ENCODE measurements at places on chromosomes 11 and 22. TPM values are rescaled to one million over a fixed set of nuclear protein-coding genes. Genes with fewer than 3 reads are reported as not detected.

DNA sequence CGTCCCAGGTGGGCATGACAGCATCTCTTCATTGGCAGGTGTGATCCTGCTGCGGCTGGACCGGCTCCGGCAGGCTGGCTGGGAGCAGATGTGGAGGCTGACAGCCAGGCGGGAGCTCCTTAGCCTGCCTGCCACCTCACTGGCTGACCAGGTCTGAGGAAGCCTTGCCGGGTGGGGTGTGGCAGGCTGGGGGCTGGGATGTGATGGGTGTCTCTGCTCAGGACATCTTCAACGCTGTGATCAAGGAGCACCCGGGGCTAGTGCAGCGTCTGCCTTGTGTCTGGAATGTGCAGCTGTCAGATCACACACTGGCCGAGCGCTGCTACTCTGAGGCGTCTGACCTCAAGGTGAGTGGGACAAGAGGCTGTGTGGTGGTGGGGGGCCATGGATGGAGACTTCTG lies 3.5 kb downstream of the LARGE2 start:
- DNase-seq = no peak

DNA sequence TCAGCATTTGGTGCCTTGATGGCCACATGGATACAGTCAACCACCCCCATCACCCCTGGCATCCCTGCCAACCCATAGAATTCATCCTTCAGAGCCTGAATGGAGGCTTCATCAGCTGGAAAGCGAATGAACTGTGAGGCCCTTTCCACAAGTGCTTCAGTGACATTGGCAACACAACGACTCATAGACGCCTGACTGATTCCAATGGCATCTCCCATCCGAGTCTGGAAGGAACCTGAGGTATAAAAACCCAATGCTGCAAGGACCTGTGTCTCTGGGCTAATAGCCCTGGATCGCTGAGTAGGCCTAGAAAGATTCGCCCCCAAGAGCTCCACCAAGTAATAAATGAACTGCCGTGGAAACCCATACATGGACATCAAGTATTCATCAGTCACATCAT lies 1.3 kb downstream of the HARBI1 start:
- DNase-seq = no peak

Gene PPP1CA
- total RNA-seq = 306 TPM

Gene CD3D
- not detected for total RNA-seq

Gene OLFML1
- not detected for total RNA-seq

- DNase-seq = no peak
Observed at GRCh38 chr11:1992111-1992510, 5.5 kb downstream of the H19 start.

GRCh38 chr22:31584804-31585160 lies 77.2 kb downstream of the PISD start:
- DNase-seq = no peak

Measured in renal cortical epithelial cell (primary cell).